ENCODE measurements at places on chromosomes 6 and 20.

DNA sequence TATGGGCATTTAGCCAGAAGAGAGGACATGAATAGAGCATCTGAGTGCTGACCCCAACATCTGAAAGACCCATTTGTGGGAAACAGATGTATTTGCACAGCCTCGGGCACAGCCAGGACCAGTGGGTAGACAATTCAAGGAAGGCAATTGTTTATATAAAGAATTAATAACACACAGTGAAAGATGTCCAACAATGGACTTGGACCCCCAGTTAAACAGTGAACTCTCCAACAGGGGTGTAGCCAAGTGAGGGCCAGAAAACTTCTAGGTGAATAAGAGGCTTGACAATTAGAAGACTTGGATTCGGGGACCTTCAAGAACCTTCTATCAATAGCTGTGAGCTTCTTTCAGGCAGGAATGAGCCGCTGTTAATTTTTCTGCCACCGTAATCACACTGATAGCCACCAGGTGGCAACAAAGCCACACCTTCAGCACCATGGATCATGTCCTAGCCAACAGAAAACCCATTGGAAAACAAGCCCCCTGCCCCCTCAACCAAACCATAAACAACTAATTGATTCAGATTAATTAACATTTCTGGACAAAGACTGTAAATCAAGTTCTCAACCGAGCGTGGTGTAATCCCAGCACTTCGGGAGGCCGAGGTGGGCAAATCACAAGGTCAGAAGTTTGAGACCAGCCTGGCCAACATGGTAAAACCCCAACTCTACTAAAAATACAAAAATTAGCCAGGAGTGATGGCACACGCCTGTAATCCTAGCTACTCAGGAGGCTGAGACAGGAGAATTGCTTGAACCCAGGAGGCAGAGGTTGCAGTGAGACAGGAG is 8.8 kb upstream of the SRSF6 start:
- peak; percentile 30 for DNase-seq

DNA sequence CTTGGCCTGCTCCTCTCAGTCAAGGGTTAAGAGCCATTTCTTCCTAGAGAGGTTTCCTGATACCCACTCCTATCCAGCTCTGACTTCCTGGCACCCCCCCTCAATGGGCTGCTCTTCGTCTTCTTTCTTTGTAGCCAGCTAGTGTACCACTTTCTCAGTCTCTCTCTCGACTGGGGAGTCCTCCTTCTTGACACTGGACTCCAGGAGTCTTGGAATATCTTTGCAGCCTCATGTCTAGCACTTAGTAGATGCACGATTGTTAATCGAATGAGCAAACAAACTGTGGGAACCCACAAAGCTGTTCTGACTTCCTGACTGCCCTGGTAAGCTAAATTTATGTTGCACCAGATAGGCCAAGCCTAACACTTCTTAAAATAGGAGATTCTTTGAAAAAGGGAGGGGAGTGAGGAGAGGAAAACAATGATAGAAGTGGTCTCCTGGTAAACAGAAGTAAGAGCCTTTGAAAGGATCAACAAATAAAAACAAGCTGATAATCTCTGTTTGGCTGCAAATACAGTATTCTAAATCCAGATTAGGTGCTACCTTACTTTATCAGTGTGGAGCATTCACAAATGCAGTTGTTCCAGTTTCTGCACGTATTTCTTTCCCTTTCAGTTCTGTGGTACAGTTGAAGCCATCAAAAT is 160.1 kb upstream of the CITED2 start:
- no peak for DNase-seq

GRCh38 chr6:26607434-26608230 is 10.9 kb downstream of the ABT1 start:
- DNase-seq = peak; percentile 47

GRCh38 chr6:32964776-32965175 is 3.6 kb upstream of the BRD2 start:
- no peak for DNase-seq

- DNase-seq = no peak
Measured at GRCh38 chr20:38355161-38356012, 9.1 kb downstream of the LBP start.

GRCh38 chr20:55515832-55516231 is 489.5 kb downstream of the CBLN4 start:
- DNase-seq = no peak

DNA sequence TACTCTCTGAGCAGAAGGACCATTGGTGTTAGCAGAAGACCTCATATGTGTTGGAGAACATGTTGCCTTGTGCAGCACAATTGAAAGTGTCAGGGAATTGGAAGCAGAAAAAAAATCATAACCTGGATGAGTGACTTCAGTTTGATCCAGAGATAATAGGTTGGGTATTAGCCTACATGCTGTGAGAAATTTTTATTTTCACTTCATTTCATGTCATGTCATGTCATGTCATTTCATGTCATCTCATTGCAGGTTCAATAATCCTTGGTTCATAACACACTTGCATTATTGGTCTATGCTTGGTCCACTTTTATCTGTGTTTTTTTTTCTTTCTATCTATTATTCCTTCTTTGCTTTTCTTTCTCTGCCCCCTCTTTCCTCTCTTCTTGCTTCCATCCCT is 34.3 kb downstream of the AKAP7 start:
- DNase-seq = no peak

- DNase-seq = no peak
Measured at GRCh38 chr6:136052031-136052430, 198.1 kb downstream of the MTFR2 start.

DNA sequence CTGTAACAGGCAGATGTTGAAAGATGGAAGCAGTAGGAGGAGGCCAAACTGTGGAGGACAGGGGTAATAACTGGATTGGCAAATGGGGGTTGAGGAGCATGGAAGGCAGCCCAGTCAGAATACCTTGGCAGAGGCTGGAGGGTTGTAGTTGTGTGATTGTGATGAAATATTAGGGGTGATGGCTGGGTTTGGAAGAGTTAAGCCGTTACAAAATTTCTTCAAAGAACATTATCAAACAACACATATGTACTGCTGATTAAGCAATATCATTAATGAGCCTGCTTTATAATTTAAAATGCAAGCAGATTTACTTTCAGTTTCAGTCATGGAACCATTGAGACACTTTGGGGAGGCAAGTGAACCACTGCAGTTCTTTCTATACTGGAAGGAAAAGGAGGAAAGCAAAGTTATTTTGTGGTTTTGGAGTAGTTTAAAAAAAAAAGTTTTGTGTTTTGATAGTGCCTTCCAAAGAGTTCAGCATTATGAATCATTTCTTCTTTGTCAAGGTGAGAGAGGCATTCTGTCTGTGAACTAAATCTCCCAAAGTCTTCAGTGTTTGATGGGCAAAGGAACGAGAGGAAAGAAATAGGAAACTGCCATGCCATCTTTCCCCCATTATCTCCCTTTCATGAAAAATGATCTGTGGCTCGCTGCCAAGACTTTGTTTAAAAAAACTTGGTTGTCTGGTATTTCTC is 20.7 kb downstream of the FOXO3 start:
- DNase-seq = no peak

- no peak for DNase-seq
Measured at GRCh38 chr6:96249755-96250154, 234.0 kb downstream of the FUT9 start.

DNA sequence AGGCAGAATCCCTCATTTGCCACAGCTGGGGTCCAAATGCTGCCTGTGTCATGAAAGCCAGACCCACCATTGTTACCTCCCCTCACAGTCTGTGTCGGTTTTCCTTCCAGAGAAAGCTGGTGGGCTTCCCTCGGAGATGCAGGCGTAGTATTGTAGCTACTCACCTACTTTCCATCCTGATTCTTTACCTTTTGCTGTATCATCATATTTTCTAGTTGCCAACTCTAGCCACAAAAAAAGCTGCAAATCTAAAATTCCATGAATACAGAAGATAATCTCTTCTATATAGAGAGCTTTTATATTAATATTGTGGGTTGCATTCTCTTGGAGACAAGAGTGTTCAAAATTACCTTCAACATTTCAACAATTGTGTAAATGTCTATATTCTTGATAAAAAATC is 98.0 kb upstream of the LAMP5 start:
- no peak for DNase-seq

GRCh38 chr6:47524136-47524845 is 46.7 kb downstream of the CD2AP start:
- no peak for DNase-seq

DNA sequence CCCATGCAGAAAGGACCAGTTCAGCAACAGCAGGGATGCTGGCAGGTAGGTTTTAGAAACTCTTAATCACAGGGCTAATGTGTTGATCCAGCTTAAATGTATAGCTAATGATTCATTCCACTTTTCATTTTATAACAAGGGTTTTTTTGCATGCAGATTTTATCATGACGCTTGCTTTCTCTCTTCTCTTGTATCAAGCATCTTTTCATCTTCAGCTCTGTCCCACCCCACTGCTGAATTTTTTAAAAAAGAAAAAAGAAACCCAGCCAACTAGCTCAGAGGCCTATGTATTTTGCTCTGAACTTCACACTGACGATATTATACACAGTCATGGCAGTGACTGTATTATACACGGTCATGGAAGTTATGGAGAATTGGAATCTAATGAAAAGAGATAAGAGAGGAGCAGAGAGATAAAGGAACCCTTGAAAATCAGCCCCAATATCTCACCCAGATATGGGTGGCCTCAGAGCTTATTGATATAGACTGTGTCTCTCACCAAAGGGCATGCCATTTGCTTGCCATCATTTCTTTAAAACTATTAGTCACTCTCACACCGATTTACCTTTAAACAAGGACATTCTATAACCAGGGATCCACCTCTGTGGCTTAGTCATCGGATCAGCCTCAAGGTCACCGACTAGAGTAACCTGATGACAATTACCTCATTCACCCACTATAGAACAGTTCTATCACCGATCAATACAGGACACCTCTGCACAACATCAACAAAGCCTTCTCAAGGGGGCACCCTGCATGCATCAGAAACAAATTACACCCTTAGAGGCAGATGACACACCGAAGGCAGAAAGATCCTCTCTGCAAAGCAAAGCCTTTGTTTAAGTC is 222.0 kb downstream of the ATXN1 start:
- DNase-seq = no peak

DNA sequence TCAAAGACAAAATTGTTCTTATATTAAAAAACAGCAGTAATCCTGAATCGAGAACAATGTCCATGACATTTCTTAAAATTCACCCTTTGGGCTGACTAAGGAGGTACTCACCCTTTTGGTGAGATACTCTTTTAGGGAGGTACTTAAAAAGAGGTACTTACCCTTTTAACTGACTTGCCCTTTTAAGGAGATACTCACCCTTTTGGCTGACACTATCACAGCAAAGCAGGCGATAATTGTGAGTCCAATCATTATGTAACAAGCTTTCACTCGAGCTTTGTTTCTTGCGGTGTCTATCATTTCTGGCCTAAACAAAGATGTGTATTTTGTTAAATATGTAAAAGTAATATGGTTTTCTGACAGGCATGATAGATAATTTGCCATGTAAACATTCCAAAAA is 3.7 kb downstream of the FAM162B start:
- DNase-seq = no peak
